ENCODE measurements at places on chromosomes 16 and 17.

GRCh38 chr16:1832838-1833454 is 5.9 kb downstream of the FAHD1 start:
- DNase-seq = no peak

DNA sequence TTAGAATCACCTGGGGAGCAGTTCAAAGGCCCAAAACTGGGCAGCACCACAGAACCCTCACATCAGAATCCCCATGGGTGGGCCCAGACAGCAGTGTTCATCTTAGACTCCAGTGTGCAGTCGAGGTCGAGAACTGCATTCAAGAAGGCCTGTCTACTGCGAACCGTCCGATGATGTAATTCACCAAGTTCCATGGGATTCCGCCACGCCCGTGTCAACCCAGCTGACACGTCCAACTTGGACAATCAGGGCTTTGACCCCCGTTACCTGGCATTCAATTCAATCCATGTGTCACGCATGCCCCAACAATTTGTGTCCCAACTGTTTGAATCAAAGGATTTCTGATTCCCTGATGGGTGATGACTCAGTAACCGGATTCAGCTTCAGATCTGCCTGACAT is 9.2 kb downstream of the HSBP1 start:
- no peak for DNase-seq

GRCh38 chr16:66964049-66964448 is 3.0 kb downstream of the CES3 start:
- DNase-seq = no peak

- no peak for DNase-seq
Measured at GRCh38 chr17:53626286-53626685, 196.4 kb upstream of the KIF2B start.

DNA sequence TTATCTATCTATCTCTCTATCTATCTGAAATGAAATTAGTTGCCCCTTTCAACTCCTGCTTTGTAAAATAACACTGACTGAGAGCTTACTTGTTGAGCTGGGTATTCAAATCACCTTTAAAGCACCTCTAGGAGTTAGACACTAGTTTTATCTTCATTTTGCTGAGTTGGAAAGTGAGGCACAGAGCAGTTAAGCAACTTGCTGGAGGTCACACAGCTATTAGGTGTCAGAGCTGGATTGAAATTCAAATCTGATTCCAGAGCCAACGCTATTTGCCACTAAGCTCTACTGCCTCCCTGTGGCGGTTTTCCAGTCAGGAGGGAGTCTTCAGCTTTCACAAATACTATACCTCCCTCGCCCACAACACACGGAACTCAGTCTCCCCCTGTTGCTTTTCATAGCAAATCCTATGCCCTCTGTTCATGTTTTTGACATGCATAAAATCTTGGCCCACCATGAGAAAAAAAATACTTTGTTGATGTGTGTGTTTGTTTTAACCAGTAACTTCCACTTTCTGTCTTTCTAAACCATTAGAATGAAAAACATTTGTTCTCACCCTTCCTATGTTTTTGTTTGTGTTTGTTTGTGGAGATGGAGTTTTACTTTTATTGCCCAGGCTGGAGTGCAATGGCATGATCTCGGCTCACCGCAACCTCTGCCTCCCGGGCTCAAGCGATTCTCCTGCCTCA is 74.8 kb upstream of the SMURF2 start:
- DNase-seq = no peak

- no peak for DNase-seq
Measured at GRCh38 chr16:84438971-84439696, 65.3 kb downstream of the MEAK7 start.

DNA sequence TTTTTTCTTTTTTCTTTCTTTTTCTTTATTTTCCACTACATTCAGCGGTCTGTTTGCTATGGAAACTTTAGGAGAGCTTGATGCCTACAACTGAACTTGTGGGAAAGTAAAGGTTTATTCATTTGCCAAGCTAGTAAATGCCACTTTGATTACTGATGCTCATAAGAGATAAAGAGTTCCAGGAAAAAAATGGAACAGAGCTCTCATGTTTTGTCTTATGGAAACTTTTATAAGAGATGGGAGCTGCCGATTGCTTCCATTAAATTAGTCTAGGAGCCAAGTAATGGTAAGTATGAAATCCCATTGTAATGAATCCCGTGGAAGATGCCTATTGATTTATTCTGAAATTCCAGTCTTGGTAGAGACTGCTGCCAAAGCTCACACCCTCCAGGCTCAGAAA is 7.1 kb downstream of the ANKFN1 start:
- no peak for DNase-seq

DNA sequence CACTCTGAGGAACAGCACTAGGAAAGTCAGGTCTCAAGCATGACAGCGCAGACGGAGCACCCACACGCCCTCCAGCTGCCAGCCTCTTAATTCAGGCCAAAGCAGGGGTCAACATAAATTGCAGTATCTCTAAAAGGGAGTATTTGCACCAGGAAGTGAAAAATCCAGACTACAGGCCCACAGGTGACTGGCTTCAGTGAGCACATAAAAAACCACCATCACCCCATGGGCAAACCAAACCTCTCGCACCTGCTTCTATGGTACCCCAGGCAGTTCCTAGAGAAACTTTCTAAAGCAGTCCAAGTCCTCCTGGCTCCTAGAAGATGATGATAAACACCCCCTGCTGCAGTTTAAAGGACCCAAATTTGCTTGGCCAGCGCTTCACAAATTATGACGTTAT is 129.8 kb downstream of the ZNF423 start:
- DNase-seq = no peak
